Renal cortical epithelial cell (primary cell): ENCODE measurements at places on chromosomes 5 and 9.

GRCh38 chr5:149432911-149433401 lies 53.9 kb upstream of the IL17B start:
- DNase-seq: no peak

GRCh38 chr5:140266471-140267200 lies 36.3 kb downstream of the PFDN1 start:
- DNase-seq: no peak

DNA sequence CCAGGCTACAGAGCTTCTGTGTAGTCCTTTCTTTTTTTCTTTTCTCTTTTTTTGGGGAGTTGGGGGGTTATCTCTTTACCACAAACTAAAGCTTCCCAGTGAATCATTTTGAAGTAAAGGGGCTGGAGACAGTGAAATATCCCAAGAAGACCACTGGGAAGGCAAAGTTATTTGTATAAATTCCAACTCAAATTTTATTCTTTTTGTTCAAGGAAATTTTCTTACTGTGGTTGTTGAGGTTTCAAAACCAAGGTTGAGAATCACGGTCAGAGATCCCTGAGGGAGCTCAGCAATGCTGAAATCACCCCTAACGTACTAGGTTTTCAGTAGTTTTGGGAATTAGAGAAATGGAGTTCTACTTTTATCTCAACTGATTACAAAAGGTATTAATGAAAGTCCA lies 175.7 kb downstream of the ARHGEF28 start:
- no peak for DNase-seq

- DNase-seq: no peak
These were observed 38.5 kb downstream of the CYSTM1 start for GRCh38 chr5:140213370-140213983.

DNA sequence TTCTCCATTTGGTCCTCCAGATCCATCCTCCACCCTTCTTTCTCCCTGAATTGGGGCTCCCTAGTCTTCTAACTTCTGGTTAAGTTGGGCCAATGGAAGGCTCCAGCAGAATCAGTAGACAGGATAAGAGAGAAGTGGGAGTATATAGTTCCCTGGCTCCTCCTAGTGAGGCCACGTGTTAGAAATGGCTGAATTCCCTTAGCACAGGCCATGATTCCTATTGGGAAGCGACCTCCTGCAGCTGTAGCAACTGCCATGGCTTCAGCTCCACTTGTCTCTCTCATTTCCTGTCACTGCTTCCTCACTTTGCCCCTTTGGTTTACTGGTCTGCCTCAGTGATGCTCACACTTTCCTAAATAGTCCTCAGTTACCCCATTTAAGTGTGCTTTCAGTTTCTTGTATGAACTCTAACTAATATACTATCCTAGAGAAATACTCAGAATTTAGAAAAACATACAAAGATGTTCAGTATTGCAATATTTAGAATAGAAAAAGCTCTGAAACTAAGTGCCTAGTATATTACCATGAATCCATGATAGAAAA lies 104.8 kb upstream of the SMARCA2 start:
- DNase-seq: no peak

- peak; percentile 88 for DNase-seq
These were observed 88.1 kb downstream of the FGF1 start for GRCh38 chr5:142597546-142598337.

- DNase-seq: no peak
These were observed 98.1 kb downstream of the RAPGEF6 start for GRCh38 chr5:131536850-131537448.

- DNase-seq: peak; percentile 67
These were observed 136.3 kb upstream of the RASEF start for GRCh38 chr9:83199240-83199639.

GRCh38 chr5:34867660-34868059 lies 28.7 kb downstream of the TTC23L start:
- DNase-seq: no peak

- no peak for DNase-seq
These were observed 54.1 kb upstream of the FSD1L start for GRCh38 chr9:105393576-105394344.

GRCh38 chr5:169805937-169806700 lies 169.0 kb downstream of the DOCK2 start:
- DNase-seq: no peak

DNA sequence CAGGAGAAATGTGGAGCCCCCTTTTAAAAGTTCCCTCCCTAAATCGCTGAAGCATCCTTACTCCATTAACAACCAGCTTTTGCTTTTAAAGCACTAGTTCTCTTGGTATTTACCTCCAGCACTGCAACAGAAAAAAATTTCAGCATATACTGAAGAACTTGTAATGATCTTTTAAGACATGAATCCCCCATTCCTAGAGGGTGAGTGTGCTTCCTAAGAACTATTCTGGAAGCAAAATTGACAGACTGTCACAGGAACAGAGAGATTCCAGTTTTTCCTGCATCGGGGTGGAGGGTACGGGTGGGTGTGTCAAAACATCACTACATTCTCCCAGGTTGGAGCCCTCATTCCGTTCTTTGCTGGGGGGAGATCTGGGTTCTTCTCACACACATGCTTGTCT lies 151.9 kb downstream of the EBF1 start:
- no peak for DNase-seq

- no peak for DNase-seq
These were observed 177.2 kb downstream of the GNAQ start for GRCh38 chr9:77854258-77854915.

GRCh38 chr5:171646102-171647042 lies 139.2 kb upstream of the SMIM23 start:
- no peak for DNase-seq

- peak; percentile 87 for DNase-seq
These were observed 400.0 kb downstream of the ARRDC3 start for GRCh38 chr5:90983148-90983547.

- DNase-seq: peak; percentile 31
These were observed 21.4 kb upstream of the FLT4 start for GRCh38 chr5:180670586-180671359.

- no peak for DNase-seq
These were observed 1236.0 kb downstream of the MAT2B start for GRCh38 chr5:164741376-164741775.

- no peak for DNase-seq
These were observed 580 bp upstream of the DUSP1 start for GRCh38 chr5:172771439-172772111.

- DNase-seq: peak; percentile 2
These were observed 513.9 kb downstream of the MAN2A1 start for GRCh38 chr5:110203661-110204060.

DNA sequence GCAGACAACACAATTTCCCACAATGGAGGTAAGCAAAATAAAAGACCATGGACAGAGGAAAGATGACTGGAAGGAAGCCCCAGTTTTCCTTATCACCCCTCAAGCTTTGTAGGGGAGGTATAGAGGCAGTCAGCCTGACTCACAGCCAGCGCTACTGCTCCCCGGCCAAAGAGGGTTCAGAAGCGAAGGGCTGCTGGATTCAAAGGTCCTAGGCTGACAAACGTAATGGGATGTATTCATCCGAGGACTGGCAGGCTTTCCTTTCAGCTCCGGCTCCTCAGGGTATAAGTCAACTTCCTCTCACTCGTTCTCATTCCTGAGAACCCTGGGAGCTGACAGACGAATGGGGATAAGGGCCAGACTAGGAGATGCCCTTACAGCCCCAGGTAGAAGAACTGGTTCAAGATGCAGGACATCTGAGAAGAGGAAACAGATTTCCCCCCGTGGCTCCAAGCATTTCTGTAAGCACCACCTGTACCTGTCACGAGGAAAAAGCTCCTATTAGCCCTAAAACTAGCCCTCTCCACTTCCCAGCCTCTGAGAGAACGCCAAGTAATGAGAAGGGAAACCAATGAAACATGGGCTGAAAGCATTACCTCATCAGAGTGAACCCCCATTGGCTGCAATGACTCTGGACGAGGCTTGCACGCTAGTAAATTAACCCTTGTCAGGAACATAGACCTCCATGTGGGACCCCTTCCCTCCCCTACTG lies 22.1 kb upstream of the FAM13B start:
- DNase-seq: peak; percentile 17

- peak; percentile 21 for DNase-seq
These were observed 665 bp downstream of the TCF7 start for GRCh38 chr5:134114886-134115805.

DNA sequence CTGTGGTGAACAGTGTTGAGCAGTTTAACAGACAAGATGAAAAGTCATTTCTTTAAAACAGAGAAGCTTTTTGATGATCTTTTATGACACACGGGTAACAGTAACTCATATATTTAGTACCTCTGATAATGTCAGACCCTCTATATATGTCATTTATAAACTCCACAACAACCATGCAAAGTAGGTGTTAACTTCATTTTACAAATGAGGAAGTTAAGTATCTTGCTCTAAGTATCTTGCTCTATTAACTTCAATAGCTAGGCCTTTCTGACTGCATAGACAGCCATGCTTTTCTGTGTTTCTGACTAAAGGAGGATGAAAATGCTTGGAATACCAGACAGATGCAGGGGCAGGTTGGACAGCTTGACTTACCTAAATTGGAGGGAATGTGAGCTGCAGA lies 1.8 kb downstream of the NUDT2 start:
- no peak for DNase-seq

GRCh38 chr9:96661711-96662110 lies 6.6 kb upstream of the PRXL2C start:
- DNase-seq: peak; percentile 32

- DNase-seq: peak; percentile 8
These were observed 8.0 kb downstream of the NTNG2 start for GRCh38 chr9:132169672-132170392.

DNA sequence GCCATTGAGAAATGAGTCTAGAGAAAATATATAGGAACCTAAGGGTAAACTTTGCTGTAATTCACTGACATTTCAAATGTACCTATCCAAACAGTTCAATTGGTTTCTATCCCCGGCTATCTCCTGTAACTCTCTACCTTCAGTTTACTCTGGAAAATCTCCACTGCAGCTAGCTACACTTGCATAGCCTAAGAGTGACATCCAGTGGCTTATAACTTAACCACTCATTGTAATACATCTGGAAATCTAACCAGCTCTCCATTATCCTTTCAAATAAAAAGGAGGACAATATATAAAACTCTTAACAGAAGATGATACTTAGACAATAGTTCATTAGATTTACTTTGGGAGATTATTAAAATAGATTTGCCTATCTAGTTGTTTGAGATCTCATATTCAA lies 35.3 kb upstream of the SPDL1 start:
- peak; percentile 62 for DNase-seq

DNA sequence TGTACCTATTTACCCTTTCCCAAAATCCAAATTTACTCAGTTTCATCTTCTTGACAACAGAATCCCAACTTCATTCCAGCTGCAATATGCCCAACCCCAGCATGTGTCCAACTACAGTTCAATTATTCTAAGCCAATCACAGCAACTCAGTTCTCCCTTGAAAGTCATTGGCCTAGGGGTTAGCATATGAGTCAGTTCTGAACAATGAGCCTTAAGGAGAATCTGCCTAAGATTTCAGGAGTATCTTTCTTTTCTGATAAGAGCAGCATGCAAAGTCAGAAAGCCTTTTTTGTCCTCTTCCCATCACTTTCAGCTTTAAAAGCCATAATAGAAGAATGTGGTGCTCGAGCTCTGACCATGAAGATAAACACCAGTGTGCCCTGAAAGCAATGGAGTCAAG lies 44.4 kb upstream of the RASGRF2 start:
- DNase-seq: peak; percentile 9

- DNase-seq: no peak
These were observed 791.4 kb downstream of the MTRR start for GRCh38 chr5:8660133-8660893.

- DNase-seq: no peak
These were observed 79.2 kb upstream of the SPRY4 start for GRCh38 chr5:142404046-142404477.

DNA sequence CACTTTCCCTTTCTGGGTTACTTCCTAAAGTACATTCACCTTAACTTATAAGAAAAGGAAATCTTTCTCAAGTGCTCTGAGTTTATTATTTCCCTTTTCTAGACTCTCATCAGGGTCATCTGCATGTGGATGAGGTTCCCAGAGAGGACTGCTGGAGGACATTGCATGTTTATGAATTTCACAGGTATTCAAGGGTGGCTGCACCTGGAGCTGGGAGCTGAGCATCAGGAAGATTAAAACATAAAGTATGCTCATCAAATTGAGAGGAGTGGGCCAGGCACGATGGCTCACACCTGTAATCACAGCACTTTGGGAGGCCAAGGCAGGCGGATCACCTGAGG lies 34.7 kb upstream of the PLIN2 start:
- DNase-seq: no peak

DNA sequence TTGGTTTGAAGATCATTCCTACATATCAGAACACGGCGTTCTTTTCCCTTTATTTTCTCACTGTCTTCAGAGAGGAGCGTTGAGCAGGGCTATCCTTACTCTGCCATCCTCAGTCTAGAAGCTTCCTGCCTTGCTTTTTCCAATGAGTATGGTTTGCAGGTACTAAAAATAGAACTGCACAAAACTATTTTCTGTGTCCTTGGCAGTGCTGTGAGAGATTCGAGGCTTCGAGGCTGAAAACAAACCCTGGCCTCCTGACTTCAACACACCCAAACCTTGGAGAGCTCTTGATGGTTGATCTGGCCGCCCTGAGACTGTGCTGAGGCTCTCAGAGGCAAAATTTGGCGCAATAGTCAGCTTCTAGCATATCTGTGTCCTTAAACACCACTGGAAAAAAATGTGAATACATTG lies 78.9 kb downstream of the GOLPH3 start:
- DNase-seq: no peak

GRCh38 chr9:33041432-33042188 lies 16.5 kb downstream of the DNAJA1 start:
- peak; percentile 58 for DNase-seq

DNA sequence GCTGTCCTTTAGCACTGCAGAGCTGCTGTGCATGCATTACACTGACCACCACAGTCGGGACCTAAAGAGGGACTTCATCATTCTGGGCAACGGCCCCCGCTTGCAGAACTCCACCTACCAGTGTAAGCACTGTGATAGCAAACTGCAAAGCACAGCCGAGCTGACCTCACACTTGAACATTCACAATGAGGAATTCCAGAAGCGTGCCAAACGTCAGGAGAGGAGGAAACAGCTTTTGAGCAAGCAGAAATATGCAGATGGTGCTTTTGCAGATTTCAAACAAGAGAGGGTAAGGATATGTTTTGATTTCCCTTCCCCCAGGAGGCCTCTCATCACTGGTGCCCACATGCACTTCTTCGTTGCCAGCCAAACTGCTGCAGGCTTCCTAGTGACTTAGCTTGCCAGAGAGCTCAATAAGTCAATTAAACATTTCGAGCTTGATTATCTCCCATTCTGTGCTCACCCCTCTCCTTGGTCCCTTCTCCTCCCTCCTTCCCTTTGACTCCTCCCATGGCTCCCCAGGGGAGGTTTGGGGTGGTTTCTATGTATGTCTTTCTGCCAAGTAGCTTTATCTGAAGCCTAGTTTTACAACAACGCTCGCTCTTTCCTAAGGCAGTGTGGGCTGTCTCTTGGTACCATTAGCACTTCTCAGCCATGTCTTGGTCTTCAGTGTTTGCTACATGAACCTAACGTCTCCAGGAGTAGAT lies 66.7 kb downstream of the ZNF462 start:
- DNase-seq: no peak

GRCh38 chr9:81073821-81074220 lies 615.5 kb downstream of the TLE1 start:
- DNase-seq: no peak

- no peak for DNase-seq
These were observed 26.8 kb upstream of the ANKRD33B start for GRCh38 chr5:10536931-10537579.

- no peak for DNase-seq
These were observed 103.5 kb downstream of the RNF180 start for GRCh38 chr5:64269164-64269563.
